ENCODE measurements at places on chromosomes 2 and 18.

DNA sequence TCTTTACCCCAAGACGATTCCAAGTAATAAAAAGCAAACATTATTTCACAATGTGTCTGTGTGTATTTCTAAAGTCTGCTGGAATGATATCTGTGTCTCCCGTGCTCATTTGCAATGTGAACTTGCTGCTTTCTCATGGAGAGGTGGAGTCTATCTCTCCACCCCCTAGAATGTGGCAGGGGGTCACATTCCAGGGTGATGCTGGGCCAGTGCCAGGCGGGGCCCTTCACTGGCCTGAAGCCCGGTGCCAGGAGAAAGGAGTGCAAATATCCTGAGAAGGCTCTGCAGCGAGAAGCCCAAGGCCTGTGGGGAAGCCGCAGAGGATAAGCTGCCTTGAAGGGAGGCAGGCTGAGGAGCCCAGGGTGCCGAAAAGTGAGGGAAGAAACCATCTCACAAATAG is 26.8 kb upstream of the LDLRAD4 start:
- DNase-seq: no peak

- no peak for DNase-seq
Observed at GRCh38 chr18:13510594-13510993, 215.8 kb downstream of the FAM210A start.

- DNase-seq: no peak
Observed at GRCh38 chr2:84493514-84493913, 22.8 kb upstream of the DNAH6 start.

- no peak for DNase-seq
Observed at GRCh38 chr18:43396266-43396665, 119.0 kb upstream of the SYT4 start.

- DNase-seq: no peak
Observed at GRCh38 chr18:27500531-27500930, 315.4 kb upstream of the CHST9 start.

GRCh38 chr2:232521959-232522622 is 1.9 kb downstream of the PRSS56 start:
- peak; percentile 79 for DNase-seq

- no peak for DNase-seq
Observed at GRCh38 chr2:183113630-183114029, 10.6 kb upstream of the NUP35 start.

- DNase-seq: no peak
Observed at GRCh38 chr2:107322416-107322815, 436.4 kb upstream of the ST6GAL2 start.

- DNase-seq: no peak
Observed at GRCh38 chr18:35041815-35042387, 688 bp downstream of the MAPRE2 start.

DNA sequence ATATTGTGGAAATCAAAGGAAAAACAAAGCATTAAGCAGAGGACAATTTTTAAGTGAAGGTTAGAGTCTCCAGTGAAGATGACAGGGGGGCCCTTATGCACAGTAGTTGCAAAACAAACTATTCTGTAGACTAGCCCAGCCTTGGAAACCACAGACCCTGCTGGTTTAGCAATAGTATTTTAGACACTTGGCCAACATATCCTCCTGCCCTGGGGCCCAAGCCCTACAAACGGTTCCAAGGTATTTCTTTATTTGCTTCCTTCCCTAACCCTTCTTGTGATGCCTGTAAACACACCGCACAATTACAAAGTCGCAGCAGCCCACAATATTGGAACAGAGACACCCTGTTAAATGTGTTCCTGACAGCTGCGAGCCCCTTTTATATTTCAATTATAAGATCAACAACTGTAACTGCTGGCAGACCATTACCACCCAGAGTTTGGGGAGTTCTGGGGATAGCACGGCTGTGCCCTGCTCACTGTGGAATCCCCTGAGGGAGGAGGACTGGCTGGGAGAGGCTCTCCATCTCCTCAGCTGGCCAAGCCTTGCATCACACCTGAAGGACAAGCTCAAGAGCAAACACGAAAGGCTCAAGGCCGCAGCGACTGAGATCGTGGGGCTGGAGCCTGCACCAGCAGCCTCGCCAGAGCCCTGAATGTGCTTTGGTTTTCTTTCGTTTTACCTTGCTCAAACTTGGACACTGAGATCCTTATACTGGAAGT is 282.2 kb upstream of the ATP5MC3 start:
- DNase-seq: no peak

GRCh38 chr2:81481994-81482368 is 1177.4 kb upstream of the LRRTM1 start:
- no peak for DNase-seq

DNA sequence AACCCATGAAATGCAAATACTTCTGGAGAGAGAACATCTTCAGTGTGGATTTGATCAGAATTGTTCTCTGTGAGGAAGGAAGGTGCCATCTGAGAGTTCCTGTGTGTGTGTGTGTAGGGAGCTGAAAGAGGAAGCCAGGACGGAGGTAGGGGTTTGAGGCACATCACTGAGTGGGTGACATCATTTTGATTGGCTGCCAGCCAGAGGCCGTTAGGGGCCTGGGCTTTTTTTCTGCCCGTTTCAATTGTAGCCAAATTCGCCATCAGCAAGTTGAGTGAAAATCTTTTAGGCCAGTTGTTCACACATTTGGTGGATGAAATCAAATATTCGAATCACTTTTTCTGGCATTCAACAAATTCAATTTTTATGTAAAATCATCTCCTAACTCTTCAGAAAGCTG is 48.9 kb downstream of the TSN start:
- DNase-seq: no peak

GRCh38 chr18:54192415-54192814 is 32.1 kb downstream of the MBD2 start:
- no peak for DNase-seq

DNA sequence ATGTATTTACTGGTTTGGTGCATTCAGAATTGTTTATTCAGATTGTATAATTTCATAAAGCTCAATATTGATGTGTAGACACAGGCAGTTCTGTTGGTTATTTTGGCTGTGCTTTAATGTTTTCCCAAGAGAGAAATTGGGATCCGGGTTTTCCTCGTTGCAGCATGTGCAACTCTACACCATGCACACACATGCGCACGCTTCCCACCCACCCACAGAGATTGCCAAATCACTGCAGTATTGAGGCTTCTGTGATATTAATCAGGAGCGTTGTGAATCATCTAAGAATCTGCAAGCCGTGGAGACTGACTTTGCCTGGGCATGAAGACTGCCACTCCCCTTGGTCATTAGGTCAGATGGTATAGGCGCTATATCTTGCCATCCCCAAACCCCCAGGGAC is 571.5 kb downstream of the SLC4A3 start:
- DNase-seq: no peak

- DNase-seq: no peak
Observed at GRCh38 chr18:75246721-75247610, 36.4 kb downstream of the TSHZ1 start.

- DNase-seq: no peak
Observed at GRCh38 chr2:126719191-126719832, 63.4 kb downstream of the GYPC start.

DNA sequence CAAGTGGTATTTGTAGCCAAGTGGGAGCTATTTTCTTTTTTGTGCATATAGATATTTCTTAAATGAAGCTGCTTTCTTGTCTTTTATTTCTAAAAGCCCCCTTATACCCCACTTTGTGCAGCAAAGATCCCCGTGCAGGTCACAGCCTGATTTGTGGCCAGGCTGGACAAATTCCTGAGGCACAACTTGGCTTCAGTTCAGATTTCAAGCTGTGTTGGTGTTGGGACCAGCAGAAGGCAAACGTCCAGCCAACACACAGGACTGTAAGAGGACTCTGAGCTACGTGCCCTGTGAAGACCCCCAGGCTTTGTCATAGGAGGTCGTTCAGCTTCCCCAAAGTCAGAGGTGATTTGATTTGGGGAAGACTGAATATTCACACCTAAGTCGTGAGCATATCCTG is 21.9 kb downstream of the FOSL2 start:
- DNase-seq: no peak

GRCh38 chr18:11051462-11051861 is 97.9 kb downstream of the PIEZO2 start:
- DNase-seq: no peak

GRCh38 chr2:59233448-59233847 is 992.3 kb upstream of the FANCL start:
- no peak for DNase-seq

GRCh38 chr2:121377646-121378045 is 92.6 kb upstream of the TFCP2L1 start:
- DNase-seq: no peak

- DNase-seq: no peak
Observed at GRCh38 chr2:142724186-142724585, 153.3 kb upstream of the KYNU start.

- no peak for DNase-seq
Observed at GRCh38 chr2:33196700-33197099, 249.9 kb downstream of the LTBP1 start.

DNA sequence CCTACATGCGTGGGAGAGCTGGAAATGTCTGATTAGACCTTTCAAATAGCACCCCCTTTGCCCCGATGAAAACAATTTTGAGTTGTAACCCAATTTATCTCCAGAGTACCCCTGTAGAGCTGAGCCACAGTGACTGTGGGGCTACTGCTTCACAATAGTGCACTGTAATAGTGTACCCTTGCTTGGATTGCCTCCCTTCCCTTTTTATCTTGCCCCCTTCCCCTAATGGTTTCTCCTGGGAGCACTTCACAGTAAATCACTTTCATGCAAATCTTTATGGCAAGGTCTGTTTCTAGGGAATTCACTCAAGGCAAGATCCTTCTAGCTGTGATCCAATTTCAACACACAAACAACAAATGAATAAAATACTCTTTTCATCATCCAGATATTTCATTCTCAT is 687.6 kb downstream of the MBD2 start:
- DNase-seq: no peak

DNA sequence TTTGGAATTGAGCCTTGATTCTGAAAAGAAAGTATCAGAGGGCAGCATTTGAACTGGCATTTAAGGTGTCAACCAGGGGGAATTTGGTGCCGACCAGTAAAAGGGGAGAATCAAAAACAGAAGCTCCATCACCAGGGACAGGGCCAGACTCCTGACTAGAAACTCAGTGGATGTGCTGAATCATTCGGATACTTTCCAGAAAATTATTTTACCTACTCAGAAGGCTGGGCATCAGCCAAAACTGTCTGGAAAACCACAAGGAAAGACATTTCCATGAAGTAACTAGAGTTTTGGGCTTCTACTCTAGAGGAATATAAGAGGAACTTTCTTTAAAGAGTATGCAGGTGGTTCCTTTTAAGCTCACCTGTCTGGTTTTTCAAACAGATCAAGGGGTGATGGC is 756.6 kb downstream of the RNF144A start:
- no peak for DNase-seq

DNA sequence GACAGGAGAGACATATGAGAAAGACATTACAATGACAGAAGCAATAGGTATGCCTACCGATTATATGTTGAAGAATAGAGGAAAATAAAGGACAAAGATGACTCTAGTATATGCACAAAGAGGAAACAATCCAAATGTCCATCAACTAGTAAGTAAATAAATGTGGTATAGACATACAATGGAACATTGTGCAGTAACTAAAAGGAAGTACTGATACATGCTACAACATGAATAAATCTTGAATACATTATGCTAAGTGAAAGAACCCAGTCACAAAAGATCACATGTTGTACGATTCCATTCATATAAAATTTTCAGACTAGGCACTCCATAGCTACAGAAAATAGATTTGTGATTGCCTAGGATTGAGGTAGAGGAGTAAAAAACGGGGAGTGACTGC is 28.5 kb upstream of the PGAP1 start:
- DNase-seq: no peak

Data from upper lobe of right lung (tissue), 1 donor.